Activated CD4-positive, alpha-beta T cell treated with anti-CD3 and anti-CD28 coated beads, Interleukin-2, amount 50 U/mL, for 48 hours (primary cell): ENCODE measurements at places on chromosomes 11 and 22.

- DNase-seq, result peak; percentile 67
Observed at GRCh38 chr22:37021710-37022482, 2.4 kb downstream of the MPST start.

DNA sequence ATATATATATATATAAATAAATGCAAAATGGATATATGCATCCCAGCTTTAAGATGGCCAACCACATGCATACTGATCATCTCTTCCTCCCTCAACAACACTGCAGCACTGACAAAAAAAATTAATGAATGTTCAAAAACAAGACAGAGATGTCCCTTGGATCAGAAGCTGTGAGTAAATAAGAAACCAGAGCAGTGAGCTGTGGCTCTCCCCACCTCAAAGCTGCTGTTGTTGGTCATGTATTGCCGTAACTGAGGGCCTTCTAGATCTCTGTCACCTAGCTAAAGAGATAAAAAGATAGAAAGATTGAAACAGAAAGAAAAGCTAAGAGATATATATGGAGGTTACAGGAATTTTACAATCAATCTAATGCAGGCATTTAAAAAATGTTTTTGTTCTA lies 15.5 kb upstream of the TMEM135 start:
- no peak for DNase-seq

- no peak for DNase-seq
Observed at GRCh38 chr11:83364500-83365045, 78.4 kb upstream of the CCDC90B start.

GRCh38 chr22:35860087-35860733 lies 142.5 kb downstream of the APOL5 start:
- DNase-seq, result no peak

DNA sequence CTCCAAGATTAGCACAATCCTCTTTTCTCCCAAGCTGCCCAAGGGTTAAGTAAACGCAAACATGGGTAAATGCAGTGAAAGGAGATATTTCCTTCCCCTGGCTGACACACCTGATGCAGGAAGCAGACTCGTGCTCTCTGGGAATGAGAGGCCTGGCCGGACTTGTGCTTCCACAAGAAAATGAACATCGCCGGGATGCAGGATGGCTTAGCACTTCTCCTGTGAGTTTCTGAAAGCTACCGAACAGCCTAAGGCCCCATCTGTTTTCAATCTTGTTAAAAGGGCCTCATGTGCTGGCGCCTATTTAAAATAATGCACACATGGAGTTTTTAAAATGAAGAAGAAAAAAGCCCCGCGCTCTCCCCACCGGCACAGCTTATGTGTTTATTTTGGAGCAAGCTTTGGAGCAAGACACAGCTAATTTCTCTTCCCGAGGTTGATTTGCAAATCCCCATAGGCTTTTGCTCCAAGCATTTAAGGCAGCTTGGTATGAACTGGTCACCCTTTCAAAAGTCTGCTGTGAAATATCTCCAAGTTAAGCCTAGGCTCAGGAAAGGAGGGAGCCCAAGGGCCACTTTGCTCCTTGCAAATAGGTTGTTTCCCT lies 100.9 kb downstream of the SYN3 start:
- DNase-seq, result no peak

GRCh38 chr11:65440831-65441499 lies 18.4 kb downstream of the NEAT1 start:
- DNase-seq, result no peak

DNA sequence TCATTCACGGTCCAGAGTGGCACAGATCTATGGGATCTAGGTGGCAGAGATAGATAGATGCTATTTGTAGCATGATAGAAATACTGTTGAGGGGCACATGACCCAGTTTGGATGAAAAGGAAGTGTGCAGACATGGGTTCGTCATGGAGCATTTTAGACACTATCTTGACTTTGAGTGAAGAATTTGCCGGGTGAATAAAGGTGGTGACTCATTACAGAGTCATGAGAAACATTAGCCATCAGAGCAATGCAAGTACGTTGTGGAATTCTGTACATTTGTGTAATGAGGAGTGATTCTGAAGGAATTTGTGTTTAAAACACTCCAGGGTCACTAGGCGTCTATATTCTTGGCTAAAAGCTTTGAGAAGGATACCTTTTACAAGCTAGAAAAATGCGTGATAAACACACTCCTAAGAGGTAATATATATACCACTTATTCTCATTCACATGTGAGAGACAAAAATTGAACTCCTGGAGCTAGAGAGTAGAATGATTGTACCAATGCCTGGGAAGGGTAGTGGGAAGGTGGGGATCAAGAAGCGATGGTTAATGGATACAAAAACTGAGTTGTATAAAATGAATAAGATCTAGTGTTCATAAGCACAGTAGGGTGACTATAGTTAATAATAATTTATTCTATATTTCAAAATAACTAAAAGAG lies 593.7 kb upstream of the LUZP2 start:
- no peak for DNase-seq

GRCh38 chr22:38246692-38247091 lies 26.1 kb downstream of the TMEM184B start:
- DNase-seq, result no peak

- no peak for DNase-seq
Observed at GRCh38 chr11:59854871-59855270, 9.6 kb upstream of the CBLIF start.

DNA sequence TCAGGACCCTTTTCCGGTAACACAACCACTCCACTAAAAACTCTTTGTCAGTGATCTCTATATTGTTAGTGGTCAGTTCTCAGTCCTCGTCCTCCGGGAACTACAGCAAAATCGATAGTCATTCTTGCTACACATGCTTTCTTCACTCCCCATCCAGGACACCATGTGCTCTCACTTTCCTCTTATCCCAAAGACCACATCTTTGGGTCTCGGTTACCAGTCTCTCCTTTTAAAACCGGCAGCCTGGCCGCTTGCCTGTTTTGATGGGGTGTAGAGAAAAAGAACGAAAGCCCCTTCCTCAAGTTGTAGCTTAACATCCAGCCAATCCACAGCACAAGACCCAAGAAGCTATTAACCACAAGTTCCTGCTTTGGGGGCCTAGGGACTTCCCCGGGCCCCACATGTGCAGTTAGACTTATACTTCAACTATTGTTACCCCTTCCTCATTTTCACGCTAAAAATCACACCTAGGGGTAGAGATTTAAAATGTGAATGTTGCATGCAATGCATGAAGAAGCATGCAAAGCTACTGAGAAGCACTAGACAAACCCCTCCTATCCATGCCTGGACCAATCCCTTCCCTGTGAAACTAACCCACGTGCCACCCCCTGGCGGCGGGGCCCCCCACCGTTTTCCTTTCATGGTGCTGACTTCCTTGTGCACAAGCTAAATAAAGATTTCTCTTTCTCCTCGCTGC lies 1.5 kb upstream of the TOLLIP start:
- peak; percentile 56 for DNase-seq

DNA sequence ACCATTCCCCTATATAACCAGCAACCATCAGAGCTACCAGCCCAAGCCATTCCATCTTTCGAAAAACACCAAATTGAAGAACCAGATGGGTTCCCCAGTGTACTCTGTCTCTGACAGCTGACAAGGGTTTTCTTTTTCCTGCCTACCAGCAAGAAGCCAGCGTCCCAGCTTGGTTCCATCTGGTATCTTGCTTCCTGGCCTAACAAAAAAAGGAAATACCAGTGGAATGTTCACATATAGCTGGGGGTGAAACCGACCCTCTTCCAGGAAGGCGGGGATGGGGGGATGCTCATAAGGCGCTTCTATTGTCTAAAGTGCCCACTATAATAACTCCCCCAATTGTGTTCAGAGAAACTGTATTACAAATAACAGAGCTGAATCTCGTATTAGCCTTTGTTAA lies 172.3 kb downstream of the LDLRAD3 start:
- DNase-seq, result no peak

DNA sequence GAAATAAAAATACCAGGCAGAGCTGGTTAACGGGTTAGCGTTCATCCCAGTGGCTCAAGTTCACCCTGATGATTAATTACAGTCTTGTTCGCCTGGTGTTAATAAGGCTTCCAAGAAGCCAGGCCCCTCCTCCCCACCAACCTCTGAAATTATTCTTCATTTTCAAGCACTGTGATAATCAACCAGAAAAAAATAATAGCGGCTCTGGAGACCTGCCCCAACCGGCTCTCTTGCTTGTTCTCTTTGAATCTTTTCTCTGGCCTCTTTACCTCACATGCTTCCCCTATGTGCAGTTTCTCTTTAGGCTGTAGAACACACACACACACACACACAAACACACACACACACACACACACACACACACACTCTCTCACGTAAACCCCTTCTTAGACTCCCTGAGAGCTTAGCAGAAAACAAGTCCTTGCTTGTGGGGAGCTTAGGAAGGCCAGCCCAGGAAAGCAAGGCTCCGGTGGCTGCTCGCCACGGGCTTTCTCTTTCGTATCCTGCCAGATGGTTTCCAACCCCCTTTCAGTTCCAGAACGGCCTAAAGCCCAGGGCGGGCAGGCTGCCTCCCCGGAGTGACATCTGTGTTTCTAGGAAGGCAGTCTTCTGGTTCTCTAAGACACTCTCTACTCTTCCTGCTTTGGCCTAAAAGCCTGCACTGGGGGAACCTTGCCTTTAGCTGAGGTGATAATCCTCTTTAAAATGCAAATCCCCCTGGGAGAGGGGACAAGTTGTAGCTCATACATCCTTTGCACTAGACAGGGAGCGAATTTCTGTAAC lies 106.4 kb upstream of the SESN3 start:
- peak; percentile 57 for DNase-seq

DNA sequence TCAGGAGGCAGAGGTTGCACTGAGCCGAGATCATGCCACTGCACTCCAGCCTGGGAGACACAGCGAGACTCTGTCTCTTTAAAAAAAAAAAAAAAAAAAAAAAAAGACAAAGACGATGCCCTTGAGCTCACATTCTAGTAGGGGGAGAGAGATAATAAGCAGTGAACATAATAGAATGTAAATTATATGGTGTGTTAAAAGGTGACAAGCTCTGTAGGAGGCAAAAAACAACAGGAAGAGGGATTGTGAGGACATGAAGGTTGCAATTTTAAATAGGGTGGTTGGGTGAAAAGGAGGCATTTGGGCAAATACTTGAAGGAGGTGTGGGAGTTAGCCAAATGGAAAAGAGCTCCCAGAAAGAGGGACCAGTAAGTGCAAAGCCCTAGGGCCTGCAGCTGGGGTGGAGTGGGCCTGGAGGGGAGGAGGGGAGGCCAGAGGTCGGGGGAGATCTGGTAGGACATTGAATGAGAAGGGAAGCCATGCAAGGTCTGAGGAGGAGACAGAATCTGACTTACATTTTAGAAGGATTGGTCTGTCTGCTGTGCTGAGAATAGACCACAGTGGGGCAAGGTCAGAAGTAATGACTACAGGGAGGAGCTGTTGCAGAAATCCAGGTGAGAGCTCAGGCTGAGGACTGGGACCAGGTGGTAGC lies 26.6 kb downstream of the P2RY2 start:
- DNase-seq, result no peak

- no peak for DNase-seq
Observed at GRCh38 chr11:128927683-128928336, 14.9 kb downstream of the TP53AIP1 start.

GRCh38 chr11:88414385-88414861 lies 76.9 kb upstream of the CTSC start:
- DNase-seq, result no peak

GRCh38 chr11:73519266-73519665 lies 78.6 kb downstream of the FAM168A start:
- DNase-seq, result no peak

GRCh38 chr11:72511393-72512047 lies 77.2 kb upstream of the CLPB start:
- DNase-seq, result no peak

- no peak for DNase-seq
Observed at GRCh38 chr11:104339380-104339831, 175.5 kb upstream of the PDGFD start.

- DNase-seq, result no peak
Observed at GRCh38 chr11:44464741-44465140, 100.7 kb upstream of the CD82 start.

GRCh38 chr11:108237058-108237481 lies 14.2 kb downstream of the ATM start:
- DNase-seq, result no peak

DNA sequence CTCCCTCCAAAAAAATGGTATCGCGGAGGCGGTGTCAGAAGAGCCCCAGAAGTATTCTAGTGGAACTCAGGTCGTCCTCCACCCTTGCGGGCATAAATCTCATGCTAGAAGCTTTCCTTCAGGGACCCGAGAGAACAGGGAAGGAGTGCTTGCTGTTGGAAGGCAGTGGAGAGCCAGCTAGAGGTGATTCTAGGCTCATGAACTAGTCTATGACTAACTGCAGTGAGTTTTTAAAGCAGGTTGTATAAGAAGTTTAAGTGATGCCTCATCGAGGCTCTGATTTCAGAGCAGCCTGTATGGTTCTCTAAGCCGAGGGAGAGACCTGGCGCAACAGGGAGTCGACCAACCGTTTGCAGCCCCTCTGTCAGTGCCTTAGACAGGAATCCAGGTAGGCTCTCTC lies 85.7 kb downstream of the TBC1D22A start:
- no peak for DNase-seq

DNA sequence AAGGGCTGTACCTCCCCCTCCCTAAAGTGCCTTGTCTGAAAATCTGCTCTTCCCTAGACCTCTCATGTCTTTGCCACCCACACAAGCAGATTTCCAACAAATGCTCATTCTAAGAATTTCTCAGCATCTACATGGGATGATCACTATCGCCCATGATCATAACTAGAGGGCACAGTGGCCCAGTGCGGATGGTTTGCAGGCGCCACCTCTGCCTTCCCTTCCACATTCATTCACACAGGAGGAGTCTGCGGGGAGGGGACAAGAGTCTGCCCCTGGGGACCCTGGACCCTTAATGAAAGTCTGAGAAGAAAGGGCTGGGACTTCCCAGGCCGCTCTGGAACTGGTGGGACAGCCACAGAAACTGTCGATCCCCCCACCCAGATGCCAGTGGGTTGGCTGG lies 28.9 kb downstream of the KCTD17 start:
- DNase-seq, result peak; percentile 44

DNA sequence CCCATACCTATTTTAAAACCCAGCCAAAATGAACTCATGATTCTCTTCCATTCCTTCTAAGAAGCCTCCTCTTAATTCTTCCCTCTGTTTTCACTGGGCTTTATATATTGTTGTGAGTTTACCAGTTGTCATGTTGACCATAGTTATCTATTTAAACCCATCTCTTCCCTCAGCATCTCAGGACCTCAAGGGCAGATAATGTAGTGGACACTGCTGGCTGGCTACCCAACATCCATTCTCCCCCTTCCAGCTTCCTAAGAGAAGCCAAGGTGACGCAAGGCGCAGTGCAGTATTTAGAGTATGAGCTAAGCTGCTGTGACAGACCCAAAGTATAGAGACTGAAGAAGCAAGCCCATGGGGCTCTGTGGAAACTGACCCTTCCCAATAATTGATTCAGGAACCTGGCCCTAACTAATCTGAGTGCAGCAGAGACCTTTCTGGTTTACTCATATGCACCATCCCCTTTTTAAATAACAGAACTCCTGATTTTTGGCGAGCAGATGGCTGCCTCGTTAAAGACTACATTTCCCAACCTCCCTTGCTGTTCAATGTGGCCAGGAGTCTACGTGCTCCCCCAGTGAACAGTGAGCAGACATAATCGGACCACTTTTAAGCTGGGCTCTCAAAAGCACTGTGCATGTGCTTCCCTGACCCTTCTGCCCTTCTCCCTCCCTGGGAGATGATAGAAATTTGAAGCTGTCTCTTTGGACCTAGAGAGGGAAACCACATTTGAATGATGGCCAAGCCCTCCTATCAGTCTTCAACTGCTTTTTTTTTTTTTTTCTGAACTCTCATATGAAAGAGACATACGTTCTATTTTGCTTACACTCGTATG lies 28.1 kb upstream of the CREB3L1 start:
- no peak for DNase-seq
